ENCODE measurements at places on chromosomes 5 and 9. TPM values are rescaled to one million over a fixed set of nuclear protein-coding genes. Genes with fewer than 3 reads are reported as not detected.

DNA sequence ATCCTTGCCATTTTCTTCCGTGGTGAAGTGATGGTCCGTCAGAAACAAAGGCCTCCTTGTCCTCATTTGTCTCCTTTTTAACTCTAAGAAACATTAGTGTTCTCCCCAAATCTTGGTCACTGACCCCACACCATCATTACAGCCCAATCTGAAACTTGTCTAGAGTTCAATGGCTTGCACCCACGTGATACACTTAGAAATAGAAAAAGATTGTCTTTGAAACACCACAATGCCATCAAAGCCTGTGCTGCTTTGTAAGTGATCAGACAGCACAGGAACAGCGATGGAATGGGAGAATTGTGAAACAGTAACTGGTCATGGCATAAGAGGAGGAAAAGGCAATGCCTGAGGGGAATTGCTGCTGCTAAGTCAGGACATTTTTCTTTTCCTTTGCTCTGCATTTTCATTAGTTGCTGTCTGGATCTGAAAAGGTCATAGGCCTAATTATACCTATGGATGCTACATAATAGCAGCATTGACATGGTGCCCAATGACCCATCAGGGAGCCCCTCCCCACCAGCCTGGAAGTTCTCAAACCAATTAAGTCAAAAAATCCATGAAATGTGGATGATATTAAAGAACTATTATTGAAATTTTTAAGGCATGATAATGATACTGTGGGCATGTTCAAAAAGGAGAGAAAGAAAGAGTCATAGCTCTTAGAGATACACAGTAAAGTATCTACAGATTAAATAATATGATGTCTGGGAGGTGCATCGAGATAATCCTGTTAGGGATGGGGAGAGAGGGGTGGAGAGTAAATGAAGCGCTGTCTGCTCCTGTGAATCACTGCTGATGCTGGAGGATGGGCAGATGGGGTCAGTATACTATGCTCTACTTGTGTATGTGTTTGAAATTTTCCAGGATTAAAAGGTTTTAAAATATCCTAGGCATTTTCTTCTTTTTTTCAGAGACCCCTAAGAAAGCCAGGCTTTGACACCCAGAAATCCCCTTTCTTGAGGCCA lies 83.6 kb downstream of the ENC1 start:
- no peak overlapping the region for H3K27ac ChIP-seq
- no peaks in the 10 kb centered on the region for H3K4me1 ChIP-seq
- DNase-seq, result no peak
- no peaks in the 10 kb centered on the region for H3K36me3 ChIP-seq

GRCh38 chr9:134377976-134378375 lies 51.7 kb downstream of the RXRA start:
- no peak overlapping the region for H3K27ac ChIP-seq
- H3K4me3 ChIP-seq, result no peak overlapping the region
- no peaks in the 10 kb centered on the region for H3K36me3 ChIP-seq
- peaks cover 44% of the 10 kb centered on the region for H3K4me1 ChIP-seq

GRCh38 chr5:83069096-83069799 lies 7.9 kb downstream of the TMEM167A start:
- no peak for DNase-seq
- H3K27ac ChIP-seq, result no peak overlapping the region
- H3K4me1 ChIP-seq, result peaks cover 21% of the 10 kb centered on the region
- H3K36me3 ChIP-seq, result peaks cover 3% of the 10 kb centered on the region

DNA sequence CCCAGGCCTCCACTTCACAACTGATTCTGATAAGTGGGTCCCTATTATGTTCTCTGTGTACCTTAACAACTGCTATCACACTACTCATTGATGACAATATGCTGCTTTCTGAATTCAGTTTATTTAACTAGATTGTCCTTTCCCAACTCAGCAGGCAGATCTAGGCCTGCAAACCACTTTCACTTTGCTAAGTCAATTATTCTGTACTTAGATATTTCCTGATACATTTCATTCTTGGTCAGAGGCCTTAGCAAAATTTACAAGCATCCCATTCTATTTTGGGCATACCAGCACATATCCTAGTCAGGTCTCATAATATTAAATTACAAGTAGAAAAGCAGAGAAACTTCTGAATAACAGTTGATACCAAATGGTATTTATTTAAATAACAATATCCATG lies 235.7 kb upstream of the HAPLN1 start:
- no peaks in the 10 kb centered on the region for H3K36me3 ChIP-seq
- H3K4me3 ChIP-seq, result no peak overlapping the region
- H3K27me3 ChIP-seq, result no peaks in the 10 kb centered on the region
- no peak for DNase-seq
- no peaks in the 10 kb centered on the region for H3K4me1 ChIP-seq

- no peak for DNase-seq
- no peak overlapping the region for H3K4me3 ChIP-seq
- no peaks in the 10 kb centered on the region for H3K36me3 ChIP-seq
- H3K27me3 ChIP-seq, result no peaks in the 10 kb centered on the region
Observed at GRCh38 chr9:90162819-90163218, 479.8 kb downstream of the DIRAS2 start.

DNA sequence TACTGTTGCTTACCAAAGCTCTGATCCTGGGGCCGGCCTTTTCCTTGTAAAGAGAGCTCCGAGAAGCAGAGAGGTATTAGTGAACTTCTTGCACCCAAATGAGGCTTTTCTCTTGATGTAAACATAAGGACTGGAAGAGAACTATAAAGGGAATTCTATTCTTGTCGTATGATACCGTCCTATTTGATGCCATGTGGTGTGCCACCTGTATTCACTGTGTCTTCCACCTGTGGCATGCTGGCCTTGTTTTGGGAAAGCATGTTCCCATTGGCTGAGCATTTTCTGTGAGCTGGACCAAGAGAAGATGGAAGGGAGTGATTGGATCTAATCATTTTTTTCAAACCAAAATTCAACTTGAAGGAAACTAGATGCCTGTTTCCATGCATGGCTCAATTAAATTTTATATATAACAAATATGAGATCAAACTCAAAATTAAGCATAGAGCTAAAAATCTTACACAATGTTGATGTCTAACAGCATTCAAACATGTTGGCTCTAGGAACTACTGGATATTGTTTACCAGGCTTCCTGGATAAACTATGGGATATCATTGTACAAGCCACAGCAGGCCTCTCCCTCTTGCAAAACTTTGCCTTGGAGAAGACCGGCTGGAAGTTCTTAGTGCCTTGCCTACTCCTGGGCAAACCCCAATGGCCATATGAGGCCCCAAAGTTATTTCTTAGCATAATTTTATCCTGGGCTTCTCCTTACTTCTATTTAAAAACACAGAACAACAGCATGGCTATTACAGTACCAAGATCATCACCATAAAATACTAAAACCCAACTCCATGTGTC lies 115.3 kb downstream of the TSSK1B start:
- no peak overlapping the region for H3K27ac ChIP-seq
- no peaks in the 10 kb centered on the region for H3K36me3 ChIP-seq
- no peaks in the 10 kb centered on the region for H3K4me1 ChIP-seq
- DNase-seq, result no peak
- no peak overlapping the region for H3K4me3 ChIP-seq

DNA sequence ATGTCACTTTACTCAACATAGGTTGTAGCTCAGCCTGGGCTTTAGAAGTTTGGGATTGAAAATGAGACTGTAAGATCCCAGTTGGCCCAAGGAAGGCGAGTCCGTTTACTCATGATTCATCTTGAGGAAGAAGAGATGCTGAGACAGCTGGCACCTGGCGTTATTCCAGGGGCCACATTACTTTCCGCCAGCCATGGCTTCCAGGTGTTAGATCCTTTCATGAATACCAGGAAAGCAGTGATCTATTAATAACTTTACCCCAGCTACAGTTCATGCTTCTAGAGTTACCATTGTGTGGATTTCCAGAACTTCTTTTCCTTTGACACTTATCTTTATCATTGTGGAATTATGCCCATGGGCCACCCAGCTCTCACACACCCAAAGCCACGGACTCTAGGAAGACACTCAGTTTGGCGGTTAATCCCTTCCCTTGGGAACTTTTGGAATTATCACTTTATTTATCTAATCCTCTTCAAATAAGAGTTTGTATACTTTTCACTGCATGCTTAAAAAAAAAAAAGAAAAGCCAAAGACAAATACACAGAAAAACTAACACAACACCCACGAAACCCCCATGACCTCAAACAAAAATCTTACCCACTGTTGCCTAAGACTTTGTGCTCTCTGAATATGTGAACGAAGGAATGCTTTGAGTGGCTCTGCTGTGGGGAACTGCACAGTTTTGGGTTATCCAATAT lies 26.9 kb downstream of the RAI14 start:
- peaks cover 5% of the 10 kb centered on the region for H3K4me1 ChIP-seq
- H3K36me3 ChIP-seq, result no peaks in the 10 kb centered on the region
- no peak overlapping the region for H3K4me3 ChIP-seq

- H3K27ac ChIP-seq, result no peak overlapping the region
- no peaks in the 10 kb centered on the region for H3K27me3 ChIP-seq
- H3K4me3 ChIP-seq, result no peak overlapping the region
- DNase-seq, result peak; percentile 76
Observed at GRCh38 chr9:18910916-18911315, 122.1 kb downstream of the SAXO1 start.

DNA sequence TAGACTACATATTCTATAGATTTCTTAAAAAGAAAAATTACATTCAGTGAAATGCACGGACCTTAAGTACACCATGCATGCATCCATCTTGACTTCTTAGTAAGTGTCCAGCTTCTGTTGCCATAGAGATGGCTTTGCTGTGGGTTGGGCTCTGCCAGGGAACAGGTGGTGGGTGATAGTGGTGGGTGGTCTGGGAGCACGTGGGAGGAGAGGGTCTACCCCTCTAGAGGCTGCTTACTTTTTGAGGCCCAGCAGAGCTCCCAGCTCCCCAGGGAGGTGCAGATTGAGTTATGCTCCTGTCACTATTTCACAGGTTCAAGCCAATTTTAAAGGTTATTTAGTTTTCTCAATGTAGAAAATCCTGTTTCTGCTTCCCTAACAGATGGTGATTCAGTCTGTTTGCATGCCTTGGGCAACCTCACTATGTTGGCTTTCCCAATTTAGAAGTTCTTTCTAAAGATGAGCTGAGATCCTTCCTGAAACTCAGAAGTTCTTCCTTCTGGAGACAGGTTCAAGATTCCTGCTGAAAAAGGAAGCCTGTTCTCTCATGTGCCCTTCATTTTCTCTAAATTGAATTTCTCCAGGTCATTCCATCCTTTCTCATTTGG lies 107.4 kb upstream of the LHFPL2 start:
- no peak overlapping the region for H3K27ac ChIP-seq
- H3K36me3 ChIP-seq, result no peaks in the 10 kb centered on the region
- no peaks in the 10 kb centered on the region for H3K27me3 ChIP-seq
- H3K4me1 ChIP-seq, result no peaks in the 10 kb centered on the region
- H3K4me3 ChIP-seq, result no peak overlapping the region
- no peak for DNase-seq

DNA sequence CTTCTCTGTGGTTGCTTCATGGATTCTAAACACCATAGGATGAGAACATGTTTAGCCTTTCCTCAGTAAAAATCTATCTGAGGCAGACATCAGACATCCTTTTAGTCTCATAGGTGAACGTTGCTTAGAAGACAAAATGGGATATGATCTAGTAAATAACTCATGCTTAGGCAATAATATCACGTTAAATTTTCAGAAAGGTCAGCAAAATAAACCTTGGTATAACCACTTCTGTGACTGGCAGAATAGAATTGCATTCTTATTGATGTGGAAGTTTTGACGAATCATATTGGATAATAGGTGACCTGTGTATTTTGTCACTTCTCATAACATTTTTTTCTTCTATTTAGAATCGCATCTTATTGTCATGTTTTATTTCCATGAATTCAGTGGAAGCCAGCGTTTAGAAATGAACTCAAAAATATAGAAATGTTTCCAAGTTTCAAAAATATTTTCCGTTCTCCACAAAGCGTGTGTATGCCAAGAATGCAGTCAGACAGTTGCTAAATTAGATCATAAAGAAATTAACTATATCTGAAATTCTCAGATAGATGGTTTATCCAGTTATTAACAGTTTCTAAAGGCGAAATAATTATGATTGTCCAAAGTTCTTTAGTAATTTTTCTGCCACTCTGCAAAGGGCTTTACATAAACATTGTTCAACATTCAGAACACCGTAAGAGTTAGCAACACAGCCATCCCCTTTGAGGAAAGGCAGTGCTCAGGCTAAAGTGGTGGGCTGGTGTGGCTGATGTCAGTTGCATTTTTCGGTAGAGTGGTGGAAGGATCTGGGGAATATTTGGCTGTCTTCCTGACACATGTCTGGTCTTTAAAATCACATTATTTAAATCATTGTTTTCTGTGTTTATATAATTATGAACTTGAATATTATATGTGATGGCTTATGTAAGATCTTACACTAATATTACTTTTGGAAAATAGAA lies 827.2 kb downstream of the MTRR start:
- no peaks in the 10 kb centered on the region for H3K4me1 ChIP-seq
- no peak overlapping the region for H3K27ac ChIP-seq
- H3K4me3 ChIP-seq, result no peak overlapping the region
- peak; percentile 44 for DNase-seq
- no peaks in the 10 kb centered on the region for H3K36me3 ChIP-seq

Gene IL5
- not detected for total RNA-seq

Gene PHYHD1
- 66.5 TPM for total RNA-seq

Gene IL4
- total RNA-seq, result not detected

Gene QRFP
- not detected for total RNA-seq

Gene CTXN3
- not detected for total RNA-seq

Measured in lung (tissue), 17 donors.